ENCODE measurements at places on chromosomes 16 and 17. TPM values are rescaled to one million over a fixed set of nuclear protein-coding genes. Genes with fewer than 3 reads are reported as not detected.

The ARL5C gene
- total RNA-seq: not detected

GRCh38 chr17:81066072-81066471 lies 31.1 kb downstream of the BAIAP2 start:
- H3K27me3 ChIP-seq: no peaks in the 10 kb centered on the region
- H3K36me3 ChIP-seq: peaks cover 4% of the 10 kb centered on the region
- DNase-seq: no peak
- no peak overlapping the region for H3K27ac ChIP-seq
- H3K4me1 ChIP-seq: peaks cover 60% of the 10 kb centered on the region

DNA sequence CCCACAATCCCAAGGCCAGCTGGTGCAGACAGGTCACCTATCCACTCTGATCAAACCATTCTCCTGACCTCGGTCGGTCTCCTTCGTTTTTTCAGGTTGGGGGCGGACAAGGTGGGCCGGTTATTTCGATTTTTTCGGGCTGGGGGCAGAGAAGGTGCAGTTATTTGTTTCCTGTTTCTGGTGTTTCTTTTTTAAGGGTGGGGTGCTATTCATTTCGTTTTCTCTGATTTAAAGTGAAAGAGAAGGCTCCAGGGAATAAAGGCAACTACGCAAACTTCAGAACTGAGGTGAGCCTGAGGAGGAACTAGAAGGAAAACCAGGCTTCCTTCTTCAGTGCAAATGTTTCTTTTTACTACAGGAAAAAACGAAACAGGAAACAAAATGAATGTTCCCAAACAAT lies 64.8 kb downstream of the ANKRD11 start:
- no peaks in the 10 kb centered on the region for H3K36me3 ChIP-seq
- DNase-seq: no peak
- H3K4me3 ChIP-seq: no peak overlapping the region
- H3K27ac ChIP-seq: no peak overlapping the region
- H3K27me3 ChIP-seq: no peaks in the 10 kb centered on the region

- H3K36me3 ChIP-seq: peaks cover 4% of the 10 kb centered on the region
- DNase-seq: no peak
- no peak overlapping the region for H3K27ac ChIP-seq
- H3K4me3 ChIP-seq: no peak overlapping the region
These were observed 79.6 kb downstream of the CRISPLD2 start for GRCh38 chr16:84899414-84899813.

The RNF227 gene
- 5.8 TPM for total RNA-seq

The PDE6G gene
- total RNA-seq: not detected
